ENCODE measurements at places on chromosomes 13 and 19.

GRCh38 chr19:49441210-49441959 is at the start of gene SLC17A7:
SLC17A7 (minus strand) TSS chr19:49441527; CDS start chr19:49441379, 148 bp downstream.
- no peak for DNase-seq

DNA sequence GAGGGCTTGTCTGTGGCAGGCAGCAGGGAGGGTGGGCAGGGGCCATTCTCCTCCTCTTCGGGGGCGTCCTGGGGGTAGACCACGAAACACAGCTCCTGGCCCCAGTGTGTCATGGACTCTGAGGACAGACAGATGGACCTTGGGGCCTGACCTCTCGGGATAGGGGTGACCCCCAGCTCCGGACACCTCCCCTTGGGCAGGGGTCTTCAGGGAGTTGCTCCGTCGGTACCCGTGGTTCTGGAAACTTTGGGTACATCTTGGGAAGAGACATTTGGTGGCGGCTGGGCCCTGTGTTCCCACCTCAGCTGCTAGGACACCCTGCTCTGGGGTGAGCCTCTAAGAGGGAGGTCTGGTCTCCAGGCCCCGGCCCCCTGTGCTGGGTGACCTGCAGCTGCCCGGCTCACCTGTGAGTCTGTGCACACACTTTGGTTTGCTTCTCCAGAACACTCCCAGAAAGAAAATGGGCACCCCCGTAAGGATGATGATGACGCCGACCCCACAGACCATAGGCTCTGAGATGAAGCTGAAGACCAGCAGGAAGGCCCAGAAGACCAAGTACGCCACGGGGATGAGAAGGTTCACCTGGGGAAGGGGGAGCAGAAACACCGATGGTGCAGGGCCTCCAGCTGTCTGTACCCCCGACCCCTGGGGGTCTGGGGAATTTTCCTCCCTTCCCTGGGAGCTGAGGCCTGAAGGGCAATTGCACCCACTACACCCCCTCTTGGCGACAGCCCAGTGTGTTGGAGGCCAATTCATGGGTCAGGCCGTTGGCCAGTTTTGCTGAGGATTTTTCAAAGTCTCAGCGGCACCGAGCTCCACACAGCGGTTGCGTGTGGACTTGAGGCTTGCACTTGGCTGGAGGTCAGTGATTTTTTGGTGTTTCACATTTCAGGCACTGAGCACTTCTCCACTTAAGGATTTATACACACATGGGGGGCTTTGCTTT is 15.0 kb downstream of the LRP3 start:
- DNase-seq: no peak

DNA sequence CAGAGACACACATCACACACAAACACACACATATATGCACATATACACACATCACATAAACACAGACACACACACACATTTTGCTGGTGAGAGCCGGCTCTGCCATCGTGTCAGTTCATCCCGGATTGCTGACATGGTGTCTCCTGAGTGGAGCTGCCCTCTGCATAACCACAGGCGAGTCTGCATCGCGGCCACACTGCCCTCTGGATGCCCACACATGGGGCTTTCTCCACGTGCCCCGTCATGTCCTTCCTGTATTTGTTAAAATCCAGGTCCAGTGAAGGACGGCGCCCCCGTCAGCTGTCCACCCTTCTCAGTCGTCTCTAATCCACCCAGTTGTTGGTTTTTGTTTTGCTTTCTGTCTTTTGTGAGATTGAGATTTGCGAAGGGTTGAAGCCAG is 52.6 kb upstream of the F7 start:
- DNase-seq: peak; percentile 37

DNA sequence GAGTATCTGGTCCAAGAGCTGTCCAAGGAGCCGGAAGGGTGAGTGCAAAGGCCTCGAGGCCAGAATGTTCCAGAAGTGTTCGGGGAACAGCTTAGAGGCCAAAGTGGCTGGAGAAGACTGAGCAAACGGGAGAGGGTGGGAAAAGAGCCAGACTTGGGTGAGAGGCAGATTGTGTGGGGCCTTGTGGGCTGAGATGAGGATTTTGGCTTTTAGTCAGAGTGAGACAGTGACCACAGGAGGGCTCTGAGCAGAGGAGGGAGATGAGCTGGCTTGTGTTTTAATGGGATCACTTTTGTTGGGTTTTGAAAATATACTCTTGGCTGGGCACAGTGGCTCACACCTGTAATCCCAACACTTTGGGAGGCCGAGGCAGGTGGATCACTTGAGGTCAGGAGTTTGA is 5.6 kb downstream of the NANOS2 start:
- DNase-seq: no peak

GRCh38 chr13:110297011-110297410 is 9.9 kb downstream of the COL4A1 start:
- no peak for DNase-seq

GRCh38 chr19:32901504-32902161 is 32.1 kb upstream of the SLC7A9 start:
- no peak for DNase-seq

GRCh38 chr13:59842507-59842906 is 321.2 kb downstream of the DIAPH3 start:
- DNase-seq: no peak

GRCh38 chr13:30915691-30916541 is 9.8 kb downstream of the MEDAG start:
- no peak for DNase-seq

DNA sequence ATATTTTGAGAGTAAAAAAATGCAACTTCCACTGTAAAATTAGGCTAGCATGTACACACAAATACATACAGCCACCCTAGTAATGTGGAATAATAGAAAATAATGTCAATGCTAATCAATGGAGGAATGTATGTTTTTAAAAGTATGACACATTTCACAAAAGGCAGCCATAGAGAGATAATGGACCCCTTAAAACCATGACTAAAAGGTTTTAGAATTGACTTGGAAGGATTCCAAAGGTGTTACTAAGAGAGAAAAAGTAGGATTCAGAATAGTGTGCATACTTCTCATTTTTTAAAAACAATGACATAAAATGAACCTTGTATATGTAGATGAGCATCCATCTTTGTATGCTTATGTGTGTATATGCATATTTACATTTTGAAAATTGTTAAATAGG is 597.9 kb upstream of the PCDH9 start:
- DNase-seq: no peak

- DNase-seq: peak; percentile 56
Observed at GRCh38 chr13:76992548-76993001, 694 bp downstream of the CLN5 start.

GRCh38 chr13:95535243-95535642 is 17.3 kb upstream of the CLDN10 start:
- DNase-seq: no peak

GRCh38 chr19:31436121-31436776 is 87.0 kb upstream of the TSHZ3 start:
- no peak for DNase-seq

GRCh38 chr19:5048727-5049553 is 80.0 kb downstream of the KDM4B start:
- no peak for DNase-seq

DNA sequence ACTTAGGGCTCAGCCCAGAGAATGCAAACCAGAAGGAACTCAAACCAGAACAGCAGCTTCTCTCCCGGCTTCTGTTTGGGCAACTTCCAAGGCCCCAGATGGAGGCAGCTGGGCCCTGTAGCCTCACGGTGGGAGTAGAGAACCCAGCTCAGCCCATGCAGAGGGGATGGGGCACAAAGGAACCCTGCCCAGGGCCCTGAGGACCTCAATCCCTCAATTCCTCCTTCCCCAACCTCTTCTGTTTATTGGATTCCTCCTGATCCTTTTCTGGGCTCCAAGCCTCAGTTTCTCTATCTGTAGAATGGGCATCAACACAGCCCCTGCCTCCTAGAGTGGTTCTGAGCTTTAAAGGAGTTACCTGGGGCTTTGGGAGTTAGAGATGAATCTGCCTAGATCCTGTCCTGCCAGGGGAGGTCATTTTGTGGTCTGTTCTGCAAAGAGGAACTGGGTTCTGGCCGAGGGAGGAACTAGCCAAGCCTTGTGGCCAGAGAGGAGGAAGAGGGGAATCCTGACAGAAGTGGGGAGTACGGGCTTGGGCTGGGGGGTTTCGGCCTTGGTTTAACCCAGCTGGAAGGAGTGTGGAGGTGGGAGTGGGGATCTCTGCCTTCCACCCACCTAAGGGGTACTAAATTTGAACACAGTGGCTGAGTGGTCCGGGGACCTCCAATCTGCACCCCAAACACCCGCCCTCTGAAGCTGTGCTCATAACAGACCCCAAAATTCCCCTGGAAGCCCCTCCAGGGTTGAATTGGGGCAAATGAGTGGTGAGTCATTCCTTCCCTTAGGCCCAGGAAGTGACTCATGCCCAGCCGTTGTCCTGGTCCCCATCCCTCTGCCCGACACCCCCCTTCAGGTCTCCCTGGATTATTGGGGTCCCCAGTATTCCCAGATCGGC is 2.7 kb downstream of the ADGRE5 start:
- DNase-seq: peak; percentile 64

DNA sequence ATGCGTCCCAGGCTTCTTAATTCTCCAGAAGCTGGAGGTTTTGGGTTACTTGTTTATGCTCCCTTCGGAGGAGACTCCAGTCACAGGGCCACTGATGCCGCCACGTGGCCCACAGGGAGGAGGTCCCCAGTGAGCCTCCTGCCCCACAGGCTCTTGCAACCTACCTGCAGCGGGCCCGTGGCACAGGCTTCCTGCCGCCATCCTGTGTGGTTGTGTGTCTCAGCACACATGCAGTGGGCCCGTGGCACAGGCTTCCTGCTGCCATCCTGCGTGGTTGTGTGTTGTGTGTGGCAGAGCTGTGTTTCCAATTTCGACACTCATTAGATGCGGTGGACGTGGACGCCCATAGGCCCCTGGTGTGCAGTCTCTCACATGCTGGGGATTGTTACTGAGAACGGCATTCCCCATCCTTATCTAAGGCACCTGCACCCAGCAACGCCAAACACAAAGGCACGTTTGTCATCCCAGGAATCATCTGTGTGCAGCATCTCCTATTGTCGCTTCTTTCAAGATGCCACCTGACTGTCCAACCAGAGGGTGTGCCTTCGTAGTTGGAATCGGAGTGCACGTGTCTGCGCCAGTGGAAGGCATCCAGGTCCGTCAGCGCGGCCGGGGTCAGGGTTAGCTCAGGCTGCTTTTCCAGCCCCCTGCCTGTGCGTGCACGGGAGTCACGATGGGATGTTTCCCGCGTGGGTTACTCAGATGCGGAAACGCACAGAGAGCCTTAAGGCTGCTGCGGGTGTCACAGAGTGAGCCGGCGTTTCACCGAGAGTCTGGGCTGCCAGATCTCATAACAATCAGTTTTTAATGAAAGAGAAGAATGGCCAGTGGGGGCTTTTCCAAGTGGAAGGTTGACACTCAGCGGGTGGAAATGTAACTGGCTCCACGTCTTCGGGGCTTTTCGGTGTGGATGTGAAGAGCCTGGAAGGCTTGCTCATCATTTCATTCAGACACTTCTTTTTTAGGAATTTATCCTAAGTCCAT is 119.8 kb downstream of the ATP11A start:
- DNase-seq: no peak

- DNase-seq: no peak
Observed at GRCh38 chr19:51093510-51094345, 11.0 kb upstream of the KLK14 start.

- DNase-seq: no peak
Observed at GRCh38 chr13:49046002-49046401, 70.3 kb downstream of the FNDC3A start.

GRCh38 chr13:31747291-31747690 is 8.0 kb downstream of the RXFP2 start:
- DNase-seq: no peak

GRCh38 chr13:105519771-105520170 is 1015.7 kb downstream of the EFNB2 start:
- no peak for DNase-seq

DNA sequence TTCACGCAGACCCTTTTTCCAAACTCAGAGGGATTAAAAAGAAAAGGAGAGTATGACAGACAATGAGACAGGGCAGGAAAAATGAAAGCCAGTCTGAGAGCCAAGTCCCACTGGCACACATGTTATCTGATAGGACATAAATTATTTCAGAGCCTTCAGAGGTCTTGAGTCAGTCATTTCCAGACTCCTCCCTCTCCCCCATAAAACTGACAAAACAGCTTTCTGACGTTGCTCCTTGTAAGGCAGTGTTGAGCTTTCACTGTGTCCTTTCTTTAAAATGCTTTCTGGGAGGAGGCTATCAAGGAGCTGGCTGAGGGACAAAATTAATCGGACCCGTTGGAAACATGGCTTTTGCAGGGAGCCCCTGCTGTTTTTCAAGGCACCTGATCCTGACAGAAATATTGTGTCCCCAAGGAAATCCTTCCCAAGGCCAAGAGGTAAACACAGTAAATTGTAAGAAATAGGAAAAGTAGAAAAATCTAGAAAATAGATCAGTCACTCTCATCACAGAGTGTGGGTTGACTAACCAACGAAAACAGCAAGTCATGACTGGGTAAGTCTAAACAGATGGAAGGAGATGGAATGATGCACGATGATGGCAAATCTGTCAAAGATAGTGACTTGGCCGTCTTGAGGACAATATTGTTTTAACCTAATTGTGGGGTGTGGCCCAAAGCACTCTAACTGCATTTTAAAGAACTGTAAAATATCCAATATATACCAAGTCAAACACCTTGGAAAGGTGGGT is 89.7 kb downstream of the DCT start:
- no peak for DNase-seq

- no peak for DNase-seq
Observed at GRCh38 chr19:45112111-45112827, 19.3 kb downstream of the PPP1R37 start.

DNA sequence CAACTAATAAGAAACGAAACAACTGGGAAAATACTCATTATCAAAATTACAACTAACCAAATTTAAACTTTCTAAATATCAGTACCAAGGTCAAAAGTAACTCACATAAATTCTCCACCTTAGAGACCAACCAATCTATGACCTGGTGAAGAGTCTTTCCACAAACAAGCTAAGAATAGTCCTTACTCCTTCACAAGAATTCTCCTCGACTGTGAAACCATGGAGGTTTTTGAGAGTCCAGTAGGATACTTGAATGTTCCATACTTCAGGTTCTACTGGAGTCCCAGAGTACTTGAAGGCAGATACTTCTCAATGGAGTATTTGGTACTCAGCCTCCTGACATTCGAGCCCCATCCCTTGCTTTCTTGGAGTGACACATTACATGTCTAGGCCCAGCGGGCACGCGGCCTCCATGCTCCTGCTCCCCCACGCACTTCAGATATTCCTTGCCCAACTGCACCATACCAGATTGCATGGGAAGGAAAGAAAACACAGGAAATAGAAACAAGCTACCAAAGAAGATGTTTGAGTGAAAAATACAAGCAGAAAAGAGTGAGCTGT is 63.9 kb downstream of the ABCC4 start:
- no peak for DNase-seq

- DNase-seq: no peak
Observed at GRCh38 chr13:41463838-41464602, 6.7 kb downstream of the RGCC start.

DNA sequence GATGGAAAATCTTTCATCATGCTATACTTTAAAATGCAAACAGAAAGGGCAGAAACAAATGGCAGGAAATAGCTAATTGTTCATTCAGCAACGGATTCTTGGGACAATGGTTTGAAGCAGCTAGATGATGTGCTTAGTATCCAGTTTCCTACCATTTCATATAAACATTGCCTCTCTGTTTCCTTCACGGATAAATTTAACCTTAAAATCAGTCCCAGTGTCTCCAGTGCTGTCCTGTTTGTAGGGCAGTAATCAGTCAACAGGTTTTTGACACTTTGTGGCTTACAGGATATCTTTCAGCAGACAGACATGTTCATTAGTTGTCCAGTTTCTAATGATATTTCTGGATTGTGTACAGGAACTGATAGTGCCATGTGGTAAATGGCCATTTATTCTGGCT is 24.7 kb upstream of the RB1 start:
- DNase-seq: no peak
